ENCODE measurements at places on chromosomes 3 and 15.

DNA sequence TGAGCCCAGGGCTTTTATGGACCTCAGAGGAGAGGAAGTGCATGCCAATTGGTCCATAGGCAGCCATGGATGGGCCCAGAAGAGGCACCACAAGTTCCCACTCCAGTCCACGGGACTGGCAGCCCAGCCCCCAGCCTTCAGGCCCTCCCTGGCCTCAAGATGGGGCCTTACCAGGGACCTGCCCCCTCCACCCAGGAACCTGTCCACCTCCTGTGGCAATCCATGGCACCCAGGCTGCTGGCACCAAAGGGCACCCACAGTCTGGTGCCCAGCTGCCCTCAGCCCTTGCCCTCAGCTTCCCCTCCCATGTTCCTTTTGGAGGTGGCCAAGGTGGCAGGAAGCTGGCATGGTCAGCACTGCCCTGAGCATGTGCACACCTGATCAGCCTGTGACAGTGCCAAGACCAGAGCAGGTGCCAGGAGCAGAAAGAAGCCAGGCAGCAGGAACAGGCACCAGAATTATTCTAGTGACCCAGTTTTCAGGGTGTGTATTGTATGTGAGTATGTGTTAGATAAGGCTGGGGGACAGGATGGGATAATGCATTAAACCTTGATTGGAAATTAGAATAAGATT, 415.0 kb downstream of the NTRK3 start:
- DNase-seq = no peak

DNA sequence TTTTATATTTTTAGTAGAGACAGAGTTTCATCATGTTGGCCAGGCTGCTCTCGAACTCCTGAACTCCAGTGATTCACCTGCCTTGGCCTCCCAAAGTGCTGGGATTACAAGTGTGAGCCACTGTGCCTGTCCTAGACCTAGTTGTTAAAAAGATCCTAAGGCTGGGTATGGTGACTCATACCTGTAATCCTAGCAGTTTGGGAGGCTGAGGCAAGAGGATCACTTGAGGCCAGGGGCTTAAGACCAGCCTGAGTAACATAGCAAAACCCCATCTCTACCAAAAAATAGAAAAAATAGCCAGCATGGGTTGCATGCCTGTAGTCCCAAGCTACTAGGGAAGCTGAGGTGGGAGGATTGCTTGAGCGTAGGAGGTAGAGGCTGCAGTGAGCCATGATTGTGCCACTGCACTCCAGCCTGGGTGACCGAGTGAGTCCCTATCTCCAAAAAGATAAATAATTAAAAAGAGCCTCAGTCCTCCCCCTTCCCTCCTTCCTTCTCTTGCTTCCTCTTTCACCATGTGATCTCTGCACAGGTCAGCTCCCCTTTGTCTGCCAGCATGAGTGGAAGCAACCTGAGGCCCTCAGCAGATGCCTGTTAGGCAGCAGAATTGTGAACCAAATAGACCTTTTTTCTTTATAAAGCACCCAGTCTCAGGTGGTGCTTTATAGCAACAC, 9.8 kb upstream of the FNDC3B start:
- DNase-seq = no peak

DNA sequence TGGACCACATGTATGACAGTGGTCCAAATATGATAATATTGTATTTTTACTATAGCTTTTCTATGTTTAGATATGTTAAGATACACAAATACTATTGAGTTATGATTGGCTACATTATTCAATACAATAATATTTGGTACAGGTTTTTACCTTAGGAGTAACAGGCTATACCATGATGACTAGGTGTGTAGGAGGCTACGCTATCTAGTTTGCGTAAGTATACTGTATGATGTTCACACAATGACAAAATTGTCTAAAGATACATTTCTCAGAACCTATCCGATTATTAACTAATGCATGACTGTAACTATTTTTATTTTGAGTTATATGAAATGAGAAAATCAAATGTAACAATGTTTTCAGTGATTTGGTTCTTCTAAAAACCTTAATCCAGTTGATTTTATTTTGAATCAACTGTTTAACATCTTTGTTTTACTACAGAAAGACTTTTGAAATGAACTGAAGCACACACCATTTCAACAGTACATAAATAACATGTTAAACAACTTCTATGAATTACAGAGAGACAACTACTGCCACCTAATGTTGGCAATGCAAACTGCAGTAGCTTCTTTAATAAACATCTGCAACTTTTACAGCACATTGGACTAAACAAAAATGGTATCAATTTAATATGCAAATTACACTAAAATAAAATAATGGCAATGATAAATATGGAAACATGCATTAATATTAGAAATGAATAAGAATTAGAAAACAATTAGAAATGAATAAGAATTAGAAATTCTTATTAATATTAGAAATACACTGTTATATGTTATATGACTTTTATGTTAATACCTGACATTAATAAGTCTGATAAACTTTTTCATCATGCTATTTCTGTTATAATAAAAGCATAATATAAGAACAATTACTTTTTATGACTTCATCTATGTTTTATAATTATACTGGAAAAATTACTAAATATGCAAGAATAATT, 255.7 kb downstream of the MBNL1 start:
- DNase-seq = no peak

DNA sequence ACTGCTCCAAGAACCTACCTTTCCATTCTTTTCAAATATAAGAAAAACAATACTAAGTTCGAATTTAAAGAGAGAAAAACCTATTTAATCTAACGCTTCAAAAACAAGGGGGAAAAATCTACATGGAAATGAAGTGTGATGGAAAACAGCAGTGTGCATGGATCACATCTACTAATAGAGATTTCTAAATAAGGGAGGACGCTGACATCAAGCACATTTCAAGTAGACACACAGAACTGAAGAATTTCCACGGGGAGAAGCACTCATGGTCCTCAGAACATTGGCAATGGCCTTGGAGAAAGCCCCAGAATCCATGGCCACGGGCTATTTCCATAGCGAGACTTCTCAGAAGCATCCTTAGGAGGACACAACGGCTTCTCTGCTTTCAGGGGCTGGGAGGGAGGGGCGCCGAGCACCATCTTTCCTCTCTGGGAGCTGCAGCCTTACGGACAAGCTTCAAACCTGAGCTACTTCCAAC, 1.0 kb downstream of the TASOR start:
- DNase-seq = no peak

GRCh38 chr3:18194431-18194830, 230.7 kb downstream of the SATB1 start:
- DNase-seq = no peak

- DNase-seq = peak; percentile 82
These were observed 114.3 kb upstream of the ARHGEF3 start for GRCh38 chr3:56915966-56916586.

- DNase-seq = no peak
These were observed 39.6 kb downstream of the C3orf38 start for GRCh38 chr3:88189361-88189810.

DNA sequence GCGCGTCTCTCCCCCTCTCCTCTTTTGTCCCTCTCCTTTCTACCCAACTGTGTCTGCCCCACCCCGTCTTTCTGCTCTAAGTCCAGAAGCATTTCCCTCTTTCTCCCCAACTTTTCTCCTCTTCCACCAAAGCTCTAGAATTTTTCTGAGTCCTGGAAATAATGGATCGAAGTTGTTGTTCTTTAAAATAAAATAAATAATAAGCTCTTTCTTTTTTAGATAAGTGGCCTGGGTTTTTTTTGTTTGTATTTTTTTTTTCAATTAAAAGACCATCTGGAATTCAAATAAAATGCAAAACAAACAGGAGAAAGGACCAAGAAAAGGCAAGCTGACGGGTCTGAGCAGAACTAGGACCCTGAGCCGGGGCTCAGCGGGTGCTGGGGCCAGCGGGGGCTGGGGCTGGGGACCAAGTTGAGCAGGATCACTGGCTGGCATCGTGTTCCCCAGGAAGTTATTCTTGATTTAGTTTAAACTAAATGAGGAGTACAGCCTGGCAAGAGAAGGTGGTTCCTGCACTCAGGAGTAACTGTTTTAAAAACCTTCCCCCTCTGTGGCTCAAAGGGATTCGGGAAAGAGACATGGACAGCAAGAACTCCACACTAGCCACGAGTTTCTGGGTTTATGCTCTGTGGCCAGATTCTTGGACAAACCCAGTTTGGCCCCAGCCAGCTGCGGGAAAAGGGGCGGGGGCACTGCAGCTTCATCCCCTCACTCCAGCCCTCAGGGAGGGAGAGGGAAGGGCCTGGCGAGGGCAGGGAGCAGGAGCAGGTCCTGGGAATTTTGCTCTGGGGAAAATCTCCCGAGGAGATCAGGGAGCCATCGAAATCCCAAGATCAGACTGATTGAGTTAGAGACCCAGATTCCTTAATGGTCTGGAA, 8.4 kb downstream of the GATA2 start:
- DNase-seq = no peak

- DNase-seq = no peak
These were observed 104.1 kb upstream of the TNFAIP8L3 start for GRCh38 chr15:51198701-51199232.

DNA sequence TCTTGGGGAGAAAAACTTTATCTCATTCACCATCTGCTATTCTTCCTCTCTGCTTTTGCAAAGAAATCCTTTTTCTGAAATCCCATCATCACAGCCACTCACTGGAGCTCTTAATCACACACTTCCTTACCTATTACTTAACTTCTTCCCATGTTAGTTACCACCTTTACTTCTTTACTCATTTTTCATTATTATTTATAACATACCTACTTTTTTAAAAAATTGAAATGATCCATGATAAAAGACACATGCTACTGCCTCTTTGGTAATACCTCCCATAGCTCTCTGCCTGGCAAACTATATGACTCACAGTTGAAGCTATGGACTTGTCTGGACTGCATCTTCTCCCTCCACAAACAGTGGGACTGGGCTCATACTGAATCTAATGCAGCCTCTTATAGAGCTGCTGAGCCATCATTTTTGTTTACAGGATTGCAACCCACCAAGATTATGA, 150.3 kb downstream of the TNIK start:
- no peak for DNase-seq

GRCh38 chr3:162863579-162863978, 1367.0 kb downstream of the OTOL1 start:
- DNase-seq = no peak

DNA sequence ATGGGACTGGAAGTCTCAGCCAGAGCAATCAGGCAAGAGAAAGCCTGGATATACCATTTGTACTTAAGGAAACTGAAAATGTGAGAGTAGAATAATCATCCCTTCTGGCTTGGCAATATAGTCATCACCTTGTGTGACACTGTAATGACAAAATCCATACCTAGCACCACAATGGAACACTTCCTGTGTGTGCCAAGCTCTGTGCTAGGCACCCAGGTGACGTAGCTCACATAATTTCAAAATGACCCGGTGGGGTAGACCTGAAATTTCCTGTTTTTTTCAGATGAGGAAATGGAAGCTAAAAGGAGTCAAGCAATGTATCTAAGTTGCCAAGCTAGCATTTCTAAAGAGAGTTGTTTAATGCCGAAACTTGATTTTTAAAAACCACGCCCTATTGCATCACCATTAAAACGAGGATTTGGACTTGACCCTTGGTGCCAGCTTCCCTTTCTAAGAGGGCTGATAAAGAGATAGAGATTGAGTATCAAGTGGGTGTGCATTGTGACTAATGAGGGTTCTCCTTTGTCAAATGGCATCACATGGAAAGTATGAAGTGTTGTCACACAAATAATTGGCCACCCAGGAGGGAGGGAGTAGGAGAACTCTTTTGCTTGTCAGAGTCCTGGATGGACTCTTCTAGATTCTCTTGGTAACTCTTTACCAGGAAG, 141.3 kb upstream of the PDZRN3 start:
- no peak for DNase-seq

- no peak for DNase-seq
These were observed 420.5 kb downstream of the EPHB1 start for GRCh38 chr3:135215516-135215915.

GRCh38 chr15:31486906-31487695, 160.5 kb downstream of the KLF13 start:
- no peak for DNase-seq

- no peak for DNase-seq
These were observed 97.0 kb upstream of the UBE3A start for GRCh38 chr15:25535866-25536265.

GRCh38 chr3:185712337-185712736, 112.5 kb downstream of the IGF2BP2 start:
- DNase-seq = no peak

- DNase-seq = no peak
These were observed 225.6 kb downstream of the TIGIT start for GRCh38 chr3:114519415-114519814.

DNA sequence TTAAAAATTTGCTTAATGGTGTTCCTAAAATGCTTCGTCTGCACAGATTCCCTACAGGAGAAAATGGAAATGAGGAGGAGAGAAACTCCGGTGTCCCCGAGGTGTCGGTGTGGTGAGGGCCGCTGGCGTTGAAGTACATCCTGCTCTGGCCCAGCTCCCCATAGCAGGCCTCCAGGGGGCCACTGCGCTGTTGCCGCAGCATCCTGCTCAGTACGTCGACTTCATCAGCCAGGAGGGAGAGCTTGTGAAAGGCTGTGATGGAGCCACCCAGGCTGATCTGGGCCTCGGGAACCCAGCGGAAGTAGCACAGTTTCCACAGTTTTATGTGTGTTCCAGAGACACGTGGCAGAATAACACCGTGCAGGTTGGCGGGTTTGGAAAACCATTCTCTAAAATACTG, 37.8 kb downstream of the FAN1 start:
- no peak for DNase-seq

GRCh38 chr15:98713585-98714001, 65.3 kb downstream of the IGF1R start:
- DNase-seq = no peak

GRCh38 chr3:69180869-69181591, 58.6 kb upstream of the LMOD3 start:
- no peak for DNase-seq

DNA sequence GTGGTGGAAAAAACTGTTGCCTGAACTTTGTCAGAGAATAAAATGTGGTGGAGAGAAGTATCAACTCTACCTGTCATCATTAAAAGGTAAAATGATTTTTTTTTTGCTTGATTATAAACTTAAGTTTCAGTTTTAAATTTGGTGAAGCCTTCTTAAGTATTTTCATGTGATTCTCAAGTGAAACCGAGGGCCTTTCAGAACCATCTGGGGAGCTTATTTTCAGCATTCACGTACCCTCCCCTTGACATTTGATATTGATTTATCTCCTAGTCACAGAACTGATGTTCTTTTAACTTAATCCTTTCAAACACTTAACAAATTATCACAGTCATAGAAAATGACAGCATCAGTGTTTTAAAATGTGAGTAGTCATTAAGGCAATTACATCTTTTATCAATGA, 38.5 kb downstream of the HPS3 start:
- no peak for DNase-seq

DNA sequence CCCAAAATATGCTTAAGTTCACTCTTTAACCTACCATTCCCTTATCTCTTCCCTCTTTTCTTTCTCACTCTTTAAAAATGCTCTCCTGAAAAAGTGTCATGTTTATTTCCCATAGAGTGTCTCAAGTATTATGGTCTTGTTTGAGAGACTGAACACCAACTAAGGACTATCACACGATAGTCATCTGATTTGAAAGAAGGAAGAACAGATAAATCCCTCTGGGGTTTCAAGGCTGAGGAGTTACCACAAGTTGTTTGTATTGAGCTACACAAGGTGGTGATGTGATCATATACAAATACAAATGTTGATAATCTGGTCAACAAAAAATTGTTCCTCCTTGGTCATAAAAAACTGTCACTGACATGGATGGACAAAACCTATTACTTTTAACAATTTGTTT, 13.8 kb downstream of the MEIS2 start:
- no peak for DNase-seq

- no peak for DNase-seq
These were observed 4.9 kb downstream of the MON1A start for GRCh38 chr3:49924683-49925082.

Data from CD8-positive, alpha-beta T cell (primary cell).